ENCODE measurements at places on chromosomes 3 and 15.

- no peak for DNase-seq
These were observed 839.5 kb downstream of the EPHA3 start for GRCh38 chr3:89946884-89947283.

DNA sequence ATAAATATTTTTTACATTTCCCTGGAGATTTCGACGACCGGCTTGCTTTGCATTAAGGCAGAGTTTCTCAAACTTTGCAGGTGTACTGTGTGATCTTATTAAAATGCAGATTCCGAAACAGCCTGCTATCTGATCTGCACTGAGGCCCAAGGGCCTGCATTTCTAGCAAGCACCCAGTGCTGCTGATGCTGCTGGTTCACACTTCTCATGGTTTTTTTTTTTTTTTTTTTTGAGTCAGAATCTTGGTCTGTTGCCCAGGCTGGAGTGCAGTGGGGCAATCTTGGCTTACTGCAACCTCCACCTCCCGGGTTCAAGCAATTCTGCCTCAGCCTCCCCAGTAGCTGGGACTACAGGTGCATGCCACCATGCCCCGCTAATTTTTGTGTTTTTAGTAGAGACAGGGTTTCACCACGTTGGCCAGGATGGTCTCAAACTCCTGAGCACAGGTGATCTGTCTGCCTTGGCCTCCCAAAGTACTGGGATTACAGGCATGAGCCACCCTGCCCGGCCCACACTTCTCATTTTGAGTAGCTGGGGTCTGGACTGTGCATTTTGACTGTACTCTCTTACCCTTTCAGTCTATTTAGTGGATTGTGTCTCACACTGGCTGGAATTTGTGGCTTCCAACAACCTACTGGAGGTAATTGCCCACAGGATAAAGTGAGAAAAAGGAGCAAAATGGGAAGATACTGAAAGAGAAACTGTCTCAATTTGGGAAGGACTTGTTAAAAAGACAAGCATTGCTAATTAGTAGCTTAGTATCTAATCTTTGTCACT is 94.1 kb downstream of the ITPR1 start:
- DNase-seq, result no peak

GRCh38 chr3:188877381-188877780 is 294.4 kb upstream of the TPRG1 start:
- DNase-seq, result no peak

DNA sequence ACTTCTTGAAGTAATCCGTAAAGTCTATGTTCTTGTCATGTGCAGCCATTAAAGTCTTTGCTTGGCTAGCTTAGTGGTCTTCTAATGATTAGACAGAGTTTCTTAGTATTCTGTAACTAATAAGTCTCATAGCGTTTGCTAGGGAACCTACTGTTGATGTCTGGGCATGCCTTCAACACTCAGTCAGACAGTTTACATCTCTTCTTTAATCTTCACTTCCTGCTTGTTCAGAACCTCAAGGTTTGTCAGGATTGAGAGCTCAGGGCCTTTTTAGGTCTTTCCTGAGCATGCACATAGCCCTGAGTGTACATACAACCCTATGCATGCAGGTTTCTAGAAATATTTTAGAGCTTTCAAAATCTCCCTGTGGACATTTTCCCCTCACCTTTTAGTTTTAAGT is 426.3 kb downstream of the AGBL1 start:
- DNase-seq, result no peak

GRCh38 chr3:99772171-99772570 is 45.5 kb upstream of the CMSS1 start:
- DNase-seq, result no peak

DNA sequence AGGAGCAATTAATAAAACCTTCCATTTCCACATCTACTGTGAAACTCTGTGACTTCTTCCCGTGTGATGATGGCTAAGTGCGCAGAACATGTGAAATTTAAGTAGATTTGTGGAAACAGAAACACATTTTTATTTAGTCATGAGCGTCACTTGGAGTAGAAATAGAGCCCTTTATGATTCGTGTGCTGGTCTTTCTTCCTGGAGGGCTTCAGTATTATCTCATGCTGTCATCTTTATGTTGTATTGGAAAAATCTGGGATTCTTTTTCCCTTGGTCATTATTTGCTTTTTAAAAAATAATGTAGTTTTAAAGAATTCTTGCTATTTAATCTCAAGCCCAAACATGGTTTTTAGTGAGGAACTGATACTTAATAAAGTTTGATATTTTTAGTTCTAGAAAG is 284.0 kb upstream of the CTDSPL start:
- no peak for DNase-seq

DNA sequence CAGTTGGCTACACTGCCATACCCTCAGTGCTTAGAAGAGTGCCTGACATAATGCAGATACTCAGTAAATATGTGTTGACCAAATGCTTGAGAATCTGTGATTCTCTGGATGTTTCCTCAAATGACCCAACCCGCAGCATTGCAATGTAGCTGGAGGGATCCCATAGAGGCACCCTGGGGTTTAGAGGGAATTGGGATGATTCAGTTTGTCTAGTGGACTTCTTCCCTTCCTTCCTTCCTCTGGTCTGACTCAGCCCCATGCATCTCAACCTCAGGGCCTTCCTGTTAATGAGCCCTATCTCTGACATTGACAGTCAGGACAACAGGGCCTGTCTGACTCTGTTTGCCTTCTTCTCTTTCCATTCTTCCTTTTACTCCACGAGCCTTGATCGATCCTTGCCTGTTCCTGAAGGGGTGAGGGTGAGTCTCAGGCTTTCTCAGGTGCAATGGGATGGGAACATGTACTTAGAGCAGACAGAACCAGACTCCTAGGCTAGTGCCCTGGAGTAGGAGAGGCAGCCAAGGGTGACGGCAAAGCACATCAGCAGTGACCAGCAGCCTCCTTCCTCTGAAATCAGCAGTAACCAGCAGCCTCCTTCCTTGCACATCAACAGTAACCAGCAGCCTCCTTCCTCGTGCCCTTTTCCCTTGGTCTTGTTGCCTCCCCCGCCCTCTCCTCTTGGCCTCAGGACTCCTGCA is 78.2 kb downstream of the DGKG start:
- DNase-seq, result no peak

DNA sequence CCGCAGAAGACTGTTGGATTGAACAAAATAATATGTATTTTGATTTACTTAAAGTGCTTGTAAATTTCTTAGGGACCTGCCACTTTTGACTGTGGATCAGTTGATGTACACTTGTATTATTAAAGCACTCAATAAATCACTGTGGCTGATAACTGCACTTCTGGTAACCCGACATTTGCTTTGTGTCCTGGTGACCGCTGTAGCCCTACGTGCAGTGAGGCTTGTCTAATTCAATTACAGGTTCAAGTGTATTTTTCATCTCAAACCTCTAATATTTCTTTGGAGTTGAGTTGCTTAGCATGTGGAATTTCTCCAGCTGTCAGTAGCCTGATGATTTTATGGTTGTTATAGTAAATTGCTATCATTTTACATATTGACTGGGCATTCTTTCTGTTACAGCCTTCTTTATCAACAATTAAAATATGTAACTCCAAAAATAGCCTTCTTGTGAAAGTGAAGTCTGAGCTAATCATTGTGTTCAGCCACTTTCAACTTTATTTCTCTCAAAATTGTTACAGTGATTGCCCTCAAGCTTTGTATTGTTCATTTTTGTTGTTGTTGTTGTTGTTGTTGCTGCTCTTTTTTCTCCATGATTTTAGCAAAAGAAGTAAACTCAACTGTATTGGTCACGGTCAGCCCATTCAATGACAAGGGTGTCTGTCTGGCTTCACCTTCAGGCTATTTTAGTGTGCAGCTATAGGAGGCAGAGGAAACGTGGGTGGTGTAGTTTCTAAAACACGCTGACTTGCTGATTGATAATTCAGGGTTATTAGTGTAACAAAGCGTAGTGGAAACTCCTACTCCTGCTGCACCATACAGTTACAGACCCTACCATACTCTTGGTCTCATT is 215.1 kb upstream of the UBE2E1 start:
- DNase-seq, result no peak

DNA sequence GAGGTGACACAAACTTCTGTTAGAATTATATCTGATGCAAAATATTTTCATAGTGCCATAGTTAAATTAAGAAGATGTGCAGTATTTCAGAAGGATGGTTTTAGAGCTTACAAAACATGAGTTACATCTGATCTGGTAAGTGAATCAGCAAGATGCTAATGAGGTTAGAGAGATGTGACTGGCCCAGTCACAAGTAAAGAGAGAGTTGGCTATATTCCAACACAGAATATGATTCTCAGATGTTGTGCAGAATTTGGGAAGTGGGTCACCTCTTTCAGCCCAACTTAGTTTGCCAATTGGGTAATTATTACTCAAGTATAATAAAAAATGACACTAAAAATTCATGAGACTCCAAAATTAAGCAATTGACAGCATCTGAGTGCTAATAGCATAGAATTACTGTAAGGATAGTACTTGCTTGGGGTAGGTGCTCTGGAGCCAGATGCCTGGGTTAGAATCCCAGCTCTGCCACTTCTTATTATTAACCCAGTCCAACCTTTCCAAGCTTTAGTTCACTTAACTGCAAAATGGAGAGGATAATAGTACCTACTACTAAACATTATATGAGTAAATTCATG is 30.8 kb downstream of the P2RY1 start:
- no peak for DNase-seq

DNA sequence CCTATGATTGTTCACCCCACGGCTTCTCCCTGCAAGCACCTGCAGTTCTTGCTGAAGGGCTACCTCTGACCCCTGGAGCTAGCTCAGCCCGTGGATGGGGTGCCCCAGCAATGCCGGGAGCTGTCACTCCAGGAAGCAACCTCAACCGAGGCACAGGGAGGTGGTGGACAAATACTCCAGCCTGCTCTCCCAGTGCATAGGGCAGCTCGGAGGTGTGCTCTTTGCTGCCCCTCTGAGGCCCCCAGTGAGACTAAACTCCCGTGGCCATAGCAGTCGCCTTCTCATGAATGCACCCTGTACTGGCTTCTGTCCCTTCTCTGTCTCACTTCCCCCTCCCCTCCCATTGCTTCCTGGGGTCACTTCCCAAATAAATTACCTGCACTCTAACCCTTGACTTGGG is 48.5 kb downstream of the LINGO1 start:
- no peak for DNase-seq

DNA sequence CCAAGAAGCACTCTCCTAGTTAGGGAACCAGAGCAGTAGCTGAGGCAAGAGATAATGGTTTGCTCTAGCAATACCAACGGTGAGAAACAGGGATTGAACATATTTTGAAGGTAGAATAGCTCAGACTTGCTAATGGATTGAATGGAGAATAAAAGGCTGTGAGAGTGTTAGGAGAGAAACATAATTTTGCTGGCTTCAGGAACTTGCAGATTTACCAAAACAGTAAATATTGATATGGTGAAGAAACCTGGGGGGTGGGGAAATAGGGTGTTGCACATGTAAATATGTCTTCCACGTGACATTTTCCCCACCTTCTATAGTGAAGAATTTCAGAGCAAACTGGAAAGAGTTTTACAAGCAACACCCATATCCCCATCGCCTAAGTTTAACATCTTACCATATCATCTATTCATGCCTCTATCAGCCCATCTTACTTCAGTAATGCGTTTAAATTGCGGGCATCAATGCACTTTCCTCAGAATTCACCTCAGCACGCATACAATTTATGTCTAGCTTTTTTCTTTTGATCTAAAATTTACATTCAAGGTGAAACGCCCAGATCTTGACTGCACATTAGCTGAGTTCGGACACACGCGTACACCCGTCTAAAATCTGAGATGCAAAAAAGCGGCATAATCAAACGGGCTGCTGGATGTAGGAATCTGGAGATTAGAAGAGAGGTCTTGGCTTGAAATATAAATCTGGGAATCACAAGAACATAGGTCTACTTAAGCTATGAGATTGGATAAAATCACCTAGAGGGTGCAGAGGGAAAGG is 891 bp upstream of the NR1D2 start:
- DNase-seq, result no peak

GRCh38 chr15:27017168-27017809 is 46.3 kb downstream of the GABRG3 start:
- peak; percentile 14 for DNase-seq
